GM06990 (cell line): ENCODE measurements at places on chromosomes 5 and 9.
A peak's percentile ranks its signal among the peaks of the same experiment; 100 is the strongest.

GRCh38 chr9:81771571-81771970, 82.2 kb upstream of the TLE1 start:
- no peak for DNase-seq

DNA sequence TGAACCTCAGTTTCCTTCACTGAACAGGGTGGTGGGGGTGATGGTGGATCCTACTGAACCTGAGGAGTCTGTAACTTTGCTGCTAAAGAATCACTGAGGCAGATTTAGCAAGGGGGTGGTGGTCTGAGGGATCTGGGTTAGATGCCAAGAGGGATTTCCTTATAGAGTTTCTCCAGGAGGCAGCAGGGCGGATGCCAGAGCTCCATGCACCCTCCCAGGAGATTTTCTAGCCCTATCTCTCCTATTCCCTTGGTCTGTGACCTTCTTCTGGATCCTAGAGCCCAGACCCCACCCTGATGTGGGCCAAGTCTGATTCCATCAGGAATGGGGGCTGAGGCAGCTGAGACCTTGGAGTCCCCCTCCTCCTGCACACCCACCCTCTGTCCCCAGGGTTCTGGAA, 6.0 kb downstream of the PTGS1 start:
- no peak for DNase-seq

GRCh38 chr9:7394002-7394774, 405.4 kb downstream of the DMAC1 start:
- DNase-seq: no peak

GRCh38 chr9:129575818-129576217, 45.1 kb downstream of the C9orf50 start:
- DNase-seq: no peak

DNA sequence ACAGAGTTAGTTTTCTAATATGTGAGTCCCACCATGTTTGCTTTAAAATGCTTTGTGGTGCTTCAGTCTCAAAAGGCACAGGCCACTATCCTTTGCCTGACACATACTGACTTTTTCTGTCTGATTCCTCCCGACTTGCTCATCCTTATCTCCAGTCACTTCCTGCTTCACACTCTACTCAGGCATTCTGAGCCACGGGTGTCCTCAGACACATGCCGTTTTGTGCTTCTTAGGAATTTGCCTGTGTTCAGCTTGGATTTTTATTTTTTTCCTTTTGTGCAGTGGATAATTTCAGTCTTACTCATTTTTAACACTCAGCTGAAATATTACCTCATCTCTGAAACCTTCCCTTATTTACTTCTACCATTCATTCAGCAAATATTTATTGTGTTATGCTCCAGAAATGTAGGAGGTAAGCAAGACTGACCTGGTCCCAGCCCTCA, 54.1 kb downstream of the MAN2A1 start:
- DNase-seq: no peak

- DNase-seq: no peak
Measured at GRCh38 chr9:4538107-4538506, 47.8 kb downstream of the SLC1A1 start.

- no peak for DNase-seq
Measured at GRCh38 chr5:148509893-148510292, 126.1 kb downstream of the FBXO38 start.

DNA sequence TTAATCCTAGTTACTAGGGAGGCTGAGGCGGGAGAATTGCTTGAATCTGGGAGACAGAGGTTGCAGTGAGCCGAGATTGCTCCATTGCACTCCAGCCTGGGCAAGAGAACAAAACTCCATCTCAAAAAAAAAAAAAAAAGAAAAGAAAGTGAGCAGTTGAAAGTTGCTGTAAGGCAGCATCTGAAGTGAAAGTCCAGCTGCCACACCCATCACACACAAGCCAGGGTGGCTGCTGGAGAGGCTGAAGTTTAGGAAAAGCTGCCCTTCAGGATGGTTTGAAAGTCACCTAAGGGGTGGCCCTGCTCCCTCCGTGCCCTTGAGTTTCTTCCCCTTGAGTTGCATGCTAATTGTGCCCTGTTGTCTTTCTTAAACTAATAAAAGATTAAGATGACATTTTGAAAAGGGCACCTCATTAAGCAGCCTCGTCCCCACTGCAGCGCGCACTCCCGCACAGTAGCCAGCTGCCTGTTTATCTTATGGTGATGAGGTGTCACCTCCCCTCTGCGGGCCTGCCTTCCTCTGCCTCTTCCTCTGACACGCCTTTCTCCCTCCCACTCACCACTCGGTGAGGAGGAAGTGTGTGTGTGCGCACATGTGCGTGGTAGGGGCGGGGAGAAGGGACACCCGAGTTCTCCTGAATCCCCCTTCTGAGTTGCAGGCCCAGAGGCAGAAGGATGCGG, 104.2 kb upstream of the PANK3 start:
- DNase-seq: no peak

DNA sequence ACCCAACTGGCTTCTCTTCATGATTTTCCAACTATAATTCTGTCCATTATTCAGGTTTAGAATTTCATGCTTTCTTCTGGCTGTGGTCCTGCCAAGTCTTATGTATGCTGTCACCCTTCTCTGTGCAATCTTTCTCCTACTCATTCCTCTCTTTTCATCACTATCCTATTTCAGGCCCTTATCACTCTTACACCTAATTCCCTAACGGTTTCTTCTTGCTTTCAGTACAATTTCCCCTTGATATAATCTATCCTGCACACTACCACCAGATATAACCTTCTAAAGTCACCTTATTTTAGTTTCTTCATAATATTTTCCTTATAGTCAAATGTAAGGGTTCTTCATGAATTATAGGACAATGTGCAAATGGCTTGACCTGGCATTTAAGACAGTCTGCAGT, 436.2 kb downstream of the RAB3C start:
- DNase-seq: no peak

DNA sequence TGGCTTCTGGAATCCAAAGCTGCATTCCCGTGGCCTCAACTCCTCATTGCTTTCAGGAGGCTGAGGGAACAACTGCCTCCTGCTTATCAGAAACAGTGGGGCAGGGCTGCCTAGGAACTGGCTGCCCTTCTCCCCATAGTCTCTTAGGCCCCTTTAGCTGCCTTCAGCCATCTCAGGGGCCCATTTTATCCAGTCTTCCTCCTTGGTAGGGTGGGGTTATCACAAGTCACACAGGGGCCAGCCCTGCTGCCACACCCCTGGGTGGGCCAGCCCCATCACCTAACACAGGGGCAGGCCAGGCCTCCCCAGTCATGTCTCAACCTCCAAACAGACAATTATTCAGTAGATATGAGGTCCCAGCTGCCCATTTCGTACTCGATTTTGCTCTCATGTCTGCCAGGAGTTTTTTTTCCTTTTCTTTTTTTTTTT, 3.9 kb downstream of the ALAD start:
- no peak for DNase-seq

DNA sequence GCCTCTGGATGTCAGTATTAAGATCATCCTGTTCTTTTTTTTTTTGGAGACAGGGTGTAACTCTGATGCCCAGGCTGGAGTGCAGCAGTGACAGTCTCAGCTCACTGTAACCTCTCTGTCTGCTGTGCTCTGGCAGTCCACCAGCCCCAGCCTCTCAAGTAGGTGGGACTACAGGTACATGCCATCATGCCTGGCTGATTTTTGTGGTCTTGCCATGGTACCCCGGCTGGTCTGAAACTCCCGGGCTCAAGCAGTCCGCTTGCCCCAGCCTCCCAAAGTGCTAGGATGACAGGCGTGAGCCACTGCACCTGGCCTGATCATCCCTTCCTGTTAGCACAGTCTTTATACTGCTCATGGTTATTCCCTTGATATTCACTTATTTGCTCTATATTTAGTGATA, 3.5 kb downstream of the KDM4C start:
- peak; percentile 29 for DNase-seq

- DNase-seq: no peak
Measured at GRCh38 chr5:10126900-10127299, 122.8 kb downstream of the ATPSCKMT start.
